Thoracic aorta endothelial cell (primary cell): ENCODE measurements at places on chromosomes 6 and 20. TPM values are rescaled to one million over a fixed set of nuclear protein-coding genes. Genes with fewer than 3 reads are reported as not detected.

The ZBP1 gene
- total RNA-seq, result not detected in 2 replicates

The SIRPD gene
- not detected in 2 replicates for total RNA-seq

The ARG1 gene
- total RNA-seq, result not detected in 2 replicates

The C20orf202 gene
- total RNA-seq, result not detected in 2 replicates

The HCRTR2 gene
- total RNA-seq, result not detected in 2 replicates

The RAB44 gene
- total RNA-seq, result under 0.01 TPM in 1 of 2 replicates, not detected in the other

The RHAG gene
- total RNA-seq, result not detected in 2 replicates

The HLA-DRB1 gene
- total RNA-seq, result 0.93 TPM in 1 of 2 replicates, not detected in the other

The XKR7 gene
- total RNA-seq, result not detected in 2 replicates

The AKAP7 gene
- total RNA-seq, result 4.5 and 5.6 TPM in 2 replicates

The GABRR1 gene
- not detected in 2 replicates for total RNA-seq

The TPD52L1 gene
- total RNA-seq, result 4.3 and 4.7 TPM in 2 replicates

The KHDRBS2 gene
- not detected in 2 replicates for total RNA-seq

The KIFC1 gene
- 48.7 and 75.7 TPM in 2 replicates for total RNA-seq

The AIF1 gene
- total RNA-seq, result not detected in 2 replicates

The DEFB132 gene
- total RNA-seq, result not detected in 2 replicates

The RNF144B gene
- 135 and 161 TPM in 2 replicates for total RNA-seq

The TNFRSF21 gene
- total RNA-seq, result 26.5 and 29.7 TPM in 2 replicates

The ADGB gene
- not detected in 2 replicates for total RNA-seq

The DSN1 gene
- total RNA-seq, result 27.9 and 38.0 TPM in 2 replicates

The GSTA2 gene
- not detected in 2 replicates for total RNA-seq
